Retinal pigment epithelial cell (primary cell): ENCODE measurements at places on chromosomes 2 and 18.

GRCh38 chr18:7020995-7021777 is 96.4 kb downstream of the LAMA1 start:
- DNase-seq = no peak

- no peak for DNase-seq
Observed at GRCh38 chr2:172993139-172993538, 82.5 kb upstream of the MAP3K20 start.

DNA sequence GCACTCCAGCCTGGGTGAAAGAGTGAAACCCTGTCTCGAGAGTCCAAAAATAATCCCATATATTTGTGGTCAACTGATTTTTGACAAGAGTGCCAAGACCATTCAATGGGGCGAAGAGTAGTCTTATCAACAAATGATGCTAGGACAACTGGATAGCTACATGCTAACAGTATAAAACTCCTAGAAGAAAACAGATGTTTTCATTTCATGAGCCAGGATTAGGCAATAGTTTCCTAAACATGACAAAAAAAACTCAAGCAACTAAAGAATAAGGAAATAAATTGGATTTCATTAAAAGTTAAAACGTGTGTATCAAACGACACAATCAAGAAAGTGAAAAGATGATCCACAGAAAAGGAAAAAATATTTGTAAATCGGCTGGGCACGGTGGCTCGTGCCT is 6.3 kb downstream of the LIMS2 start:
- DNase-seq = no peak

DNA sequence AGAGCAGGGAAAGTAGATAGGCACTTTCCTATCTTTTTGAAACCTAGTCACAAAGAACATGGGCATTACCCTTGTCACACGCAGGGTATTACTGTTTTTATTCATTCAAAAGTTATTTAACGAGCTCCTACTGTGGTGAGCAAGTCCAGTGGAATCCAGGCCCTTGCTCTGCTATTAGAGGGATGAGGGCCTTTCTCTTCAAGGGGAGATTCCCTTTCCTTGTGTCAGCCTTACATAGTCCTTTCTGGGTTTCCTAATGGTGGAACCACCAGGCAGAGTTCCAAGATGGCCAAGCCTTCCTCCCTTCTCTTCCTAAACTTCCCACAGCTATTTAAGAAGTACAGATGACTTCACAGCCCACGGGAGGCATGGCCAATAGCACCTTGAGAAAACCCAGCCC is 64.6 kb downstream of the SPTBN1 start:
- DNase-seq = no peak

- DNase-seq = no peak
Observed at GRCh38 chr18:26464128-26465011, 84.0 kb downstream of the KCTD1 start.

DNA sequence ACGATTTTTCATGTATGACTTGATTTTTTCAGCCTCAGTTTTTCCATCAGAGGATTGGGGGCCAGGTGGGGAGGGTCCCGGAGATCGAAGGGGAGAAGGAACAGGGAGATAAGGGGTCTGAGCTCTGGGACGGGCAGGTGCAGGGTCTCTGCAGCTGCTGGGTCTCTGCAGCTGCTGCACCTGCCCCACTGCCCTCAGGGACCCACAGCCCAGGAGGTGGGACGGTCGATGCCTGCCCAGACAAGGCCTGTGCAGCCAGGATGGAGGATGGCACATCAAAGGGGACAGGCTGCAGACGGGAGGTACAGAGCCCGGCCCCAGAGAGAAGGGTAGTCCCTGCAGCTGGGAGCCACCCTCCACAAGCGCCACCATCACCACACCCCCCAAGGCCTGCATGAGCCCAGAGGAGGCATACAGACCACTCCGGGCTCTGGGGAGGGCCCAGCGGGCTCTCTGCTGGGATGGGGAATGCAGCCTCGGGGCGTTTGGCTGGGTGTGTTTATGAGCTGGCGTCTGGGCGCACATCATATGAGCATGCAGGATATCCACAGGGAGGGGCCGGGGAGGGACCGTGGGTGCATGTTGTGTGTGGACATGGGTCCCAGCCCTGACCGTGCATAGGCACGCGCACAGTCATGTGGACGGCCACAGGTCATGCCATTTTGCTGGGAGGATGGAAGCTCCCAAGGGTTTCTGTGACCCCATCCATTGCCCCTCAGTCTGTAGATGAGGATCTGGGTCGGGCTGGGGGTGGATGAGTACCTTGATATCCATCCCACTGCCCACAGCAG is 34.9 kb upstream of the GPC1 start:
- no peak for DNase-seq

GRCh38 chr2:168669151-168669550 is 133.3 kb upstream of the NOSTRIN start:
- no peak for DNase-seq

GRCh38 chr2:105928563-105928962 is 183.9 kb downstream of the NCK2 start:
- DNase-seq = no peak

GRCh38 chr18:13176847-13177246 is 41.7 kb upstream of the LDLRAD4 start:
- no peak for DNase-seq
